ENCODE measurements at places on chromosomes 6 and 20.

GRCh38 chr20:49424536-49424935 is 57.9 kb downstream of the KCNB1 start:
- no peak for DNase-seq

DNA sequence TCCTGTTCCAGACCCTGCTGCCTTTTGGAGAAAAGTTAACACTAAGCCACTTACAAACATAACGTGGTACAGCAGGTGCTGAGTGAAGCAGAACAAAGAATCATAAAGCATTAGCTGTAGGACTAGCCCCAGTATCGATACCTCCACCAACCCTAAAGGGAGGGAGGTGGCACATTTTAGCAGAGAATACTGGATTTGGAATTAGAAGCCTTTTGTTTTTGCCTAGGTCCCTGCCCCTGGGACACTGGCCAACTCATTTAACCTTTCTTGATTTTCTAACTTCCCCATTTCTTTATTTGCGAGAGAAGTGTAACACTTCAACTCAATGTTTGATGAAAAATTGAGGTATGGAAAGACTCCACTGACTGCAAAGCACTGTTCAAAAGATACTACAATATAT is 93.5 kb downstream of the B3GAT2 start:
- no peak for DNase-seq

DNA sequence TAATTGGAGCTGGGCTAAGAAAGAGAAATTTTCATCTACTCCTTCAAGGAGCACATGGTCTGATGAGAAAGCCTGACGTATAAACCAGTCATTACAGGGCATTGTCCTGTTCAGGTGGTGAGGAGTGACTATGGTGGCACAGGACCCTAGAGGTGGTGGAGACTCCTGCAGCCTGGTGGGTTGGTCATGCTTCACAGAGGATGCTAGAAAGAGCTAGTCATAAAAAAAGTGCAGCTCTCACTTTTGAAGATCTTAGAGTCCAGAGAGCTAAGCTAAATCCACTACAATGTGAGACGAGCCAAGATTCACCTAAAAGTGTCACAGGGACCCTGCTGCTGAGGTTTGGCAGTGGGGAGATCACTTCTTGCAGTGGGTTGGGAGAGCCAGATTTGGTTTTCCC is 9.8 kb upstream of the ZNF831 start:
- DNase-seq, result no peak

DNA sequence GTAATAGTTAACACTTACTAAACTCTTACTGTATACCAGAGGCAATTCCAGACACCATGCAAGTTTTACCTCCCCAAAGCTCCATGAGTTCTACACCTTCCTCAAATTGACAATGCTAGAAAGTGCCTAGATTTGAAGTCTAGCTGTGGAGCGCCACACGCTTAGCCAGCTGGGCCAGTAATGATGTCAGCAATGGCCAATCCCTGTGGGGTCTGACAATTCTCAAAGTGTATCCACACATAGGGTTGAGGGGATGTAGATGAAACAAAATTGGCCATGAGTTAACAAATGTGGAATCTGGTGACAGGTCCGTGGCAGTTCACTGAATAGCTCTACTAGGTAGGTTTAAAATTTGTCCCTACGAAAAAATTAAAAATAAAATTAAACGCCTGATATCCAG is 1.3 kb downstream of the ZNF343 start:
- no peak for DNase-seq

DNA sequence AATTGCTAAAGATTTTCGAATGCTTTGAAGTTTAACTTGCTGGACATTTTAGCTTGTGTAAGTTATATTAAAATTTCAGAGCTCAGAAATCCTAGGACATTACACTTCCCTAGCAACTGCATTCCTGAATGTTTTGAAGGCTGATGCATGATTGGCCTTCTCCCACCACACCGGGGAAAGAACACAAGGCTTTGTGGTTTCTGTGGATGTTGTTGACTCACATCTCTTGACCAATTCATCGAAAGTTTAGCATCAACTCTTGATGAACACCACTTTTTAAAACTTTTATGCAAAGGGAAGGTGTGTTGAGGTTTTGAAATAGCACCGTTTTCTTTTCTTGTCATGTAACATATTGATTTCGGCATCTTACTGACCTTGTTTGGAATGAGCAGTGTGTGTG is 81.1 kb downstream of the RIMS1 start:
- no peak for DNase-seq

DNA sequence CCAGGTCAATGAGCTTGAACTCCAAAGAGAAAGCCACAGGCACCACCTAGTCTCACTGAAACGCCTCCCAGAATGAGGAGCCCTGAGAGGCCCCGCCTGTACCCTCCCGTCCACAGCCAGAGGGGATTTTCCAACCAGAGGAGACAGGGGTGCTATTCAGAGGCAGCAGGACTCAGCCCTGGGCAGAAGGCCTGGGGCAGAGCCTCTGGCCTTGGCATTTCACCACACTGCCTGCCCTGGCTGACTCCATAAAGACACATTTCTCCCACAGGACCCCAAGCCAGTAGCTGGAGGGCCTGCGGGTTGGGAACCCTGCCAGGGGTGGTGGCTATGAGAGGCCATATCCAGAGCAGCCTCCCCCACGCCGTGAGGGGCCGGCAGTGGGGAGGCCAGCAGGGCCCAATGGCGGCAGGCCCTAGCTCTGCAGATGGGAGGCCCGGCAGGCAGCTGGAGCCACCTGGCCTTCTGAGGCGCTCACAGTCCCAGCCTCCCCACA is 159.3 kb downstream of the PREX1 start:
- no peak for DNase-seq

DNA sequence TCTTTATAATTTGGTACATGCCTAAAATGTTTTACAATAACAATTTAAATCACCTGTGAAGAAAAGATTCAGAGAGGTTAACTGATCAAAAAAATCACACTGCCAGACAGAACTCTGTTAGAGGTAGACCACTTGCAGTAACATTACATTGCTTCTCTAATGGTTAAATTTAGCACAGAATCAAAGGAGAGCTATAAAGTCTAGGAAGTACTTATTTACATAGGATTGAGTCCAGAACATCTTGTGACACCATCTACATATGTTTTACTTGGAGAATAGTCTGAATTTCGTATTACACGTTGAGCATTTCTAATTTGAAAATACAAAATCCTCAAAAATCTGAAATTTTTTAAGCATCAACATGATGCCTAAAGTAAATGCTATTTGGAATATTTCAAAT is 17.2 kb upstream of the TBC1D20 start:
- DNase-seq, result no peak

DNA sequence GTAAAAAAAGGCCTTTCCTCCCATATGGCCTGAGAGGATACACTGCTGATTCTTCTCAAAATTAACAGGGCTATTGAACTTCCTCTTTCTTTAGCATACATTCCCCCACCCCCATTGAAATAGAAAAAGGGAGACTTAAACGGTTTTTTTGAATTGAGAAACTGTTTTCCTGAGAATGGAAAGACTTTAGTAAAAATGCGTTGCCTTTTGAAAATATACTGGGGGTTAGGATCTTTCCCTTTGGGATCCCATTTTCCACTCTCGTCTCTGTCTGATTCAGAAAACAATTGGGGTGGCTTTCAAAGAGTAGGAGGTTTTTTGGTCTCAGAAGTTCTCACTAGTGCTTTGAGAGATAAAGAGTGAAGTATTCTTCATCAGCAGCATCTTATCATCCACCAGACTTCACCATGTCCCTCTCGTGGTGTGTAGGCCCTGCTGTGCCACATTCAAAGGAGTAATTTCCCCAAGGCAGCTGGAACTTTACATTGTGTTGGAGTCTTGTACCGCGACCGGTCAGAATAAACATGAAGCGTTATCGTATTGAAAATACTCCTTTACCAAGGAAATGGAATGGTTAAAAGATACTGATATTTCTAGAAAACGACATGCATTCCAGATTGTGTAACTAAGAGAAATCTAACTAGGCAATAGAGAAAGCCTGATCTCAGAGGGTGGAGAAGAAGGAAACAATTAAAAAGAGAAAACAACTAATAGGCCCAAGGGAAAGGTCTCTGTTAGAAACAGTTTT is 10.6 kb downstream of the MYB start:
- no peak for DNase-seq

DNA sequence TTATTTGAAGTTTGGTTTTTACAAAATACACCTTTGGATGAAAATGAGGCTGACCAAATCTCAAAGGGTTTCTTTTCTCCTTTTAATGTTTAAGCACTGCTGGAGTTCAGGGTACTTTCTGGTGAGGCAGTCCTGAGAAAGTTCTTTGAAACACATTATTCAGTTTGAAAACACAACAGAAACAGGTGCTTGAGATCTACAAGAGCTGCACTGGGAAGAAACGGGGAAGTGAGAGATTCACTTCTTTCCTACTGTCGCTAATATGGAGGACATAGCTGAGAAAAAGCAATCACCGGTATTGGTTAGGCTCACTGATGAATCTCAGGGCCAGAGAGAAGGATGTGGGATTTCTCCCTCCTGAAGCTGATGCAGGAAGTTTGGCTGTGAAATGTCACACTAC is 22.9 kb upstream of the TMEM170B start:
- DNase-seq, result no peak

DNA sequence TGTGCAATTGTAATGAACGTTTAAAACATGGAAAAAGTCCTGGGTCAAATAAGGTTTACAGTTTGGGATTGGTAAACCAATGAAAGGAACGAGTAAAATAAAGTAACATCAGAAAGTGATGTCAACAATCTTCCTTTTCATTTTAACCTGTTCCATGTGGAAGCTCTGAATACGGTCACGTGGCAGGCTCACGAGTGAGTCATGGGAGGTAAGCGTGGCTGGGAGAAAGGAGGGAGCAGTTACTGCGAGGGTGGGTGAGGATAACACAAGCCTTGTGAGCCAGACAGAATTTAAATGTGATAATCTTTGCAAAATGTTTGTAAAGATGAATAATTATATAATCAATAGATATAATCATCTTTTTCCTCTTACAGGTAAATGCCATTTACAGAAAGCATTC is 171.3 kb upstream of the HDAC2 start:
- DNase-seq, result no peak

- no peak for DNase-seq
Observed at GRCh38 chr6:70849348-70850069, 107.4 kb downstream of the B3GAT2 start.

GRCh38 chr6:30158475-30159040 is 2.5 kb downstream of the TRIM10 start:
- DNase-seq, result no peak

GRCh38 chr6:131778169-131778568 is 29.7 kb upstream of the ENPP1 start:
- DNase-seq, result no peak

DNA sequence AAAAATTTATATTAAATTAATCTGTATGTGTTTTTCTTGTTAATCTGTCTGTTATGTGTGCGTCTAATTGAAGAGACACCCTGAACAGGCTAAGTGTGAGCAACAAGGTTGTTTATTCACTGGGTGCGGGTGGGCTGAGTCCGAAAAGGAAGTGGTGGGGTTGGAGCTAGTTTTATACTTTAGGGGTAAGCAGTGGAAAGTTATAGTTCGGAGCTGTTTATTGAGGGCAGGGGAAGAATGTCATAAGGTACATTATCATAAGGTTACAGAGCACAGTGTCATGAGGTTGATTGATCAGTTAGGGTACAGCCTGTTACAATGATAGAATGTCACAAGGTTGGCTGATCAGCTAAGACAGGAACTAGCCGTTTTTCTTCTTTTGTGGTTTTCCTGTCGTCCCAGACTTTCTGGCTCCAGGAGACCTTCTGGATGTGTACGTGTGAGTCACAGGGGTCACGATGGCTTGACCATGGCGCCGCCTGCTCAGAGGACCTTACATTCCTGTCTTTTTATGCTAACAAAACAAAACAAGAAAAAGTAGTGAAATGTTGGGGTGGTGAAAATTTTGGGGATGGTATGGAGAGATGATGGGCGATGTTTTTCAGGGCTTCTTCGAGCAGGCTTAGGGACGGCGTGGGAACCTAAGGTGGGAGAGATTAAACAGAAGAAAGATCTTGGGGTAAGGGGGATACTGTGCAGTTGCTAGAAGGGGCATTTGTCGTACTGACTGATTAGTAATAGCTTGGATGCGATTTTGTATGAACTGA is 754.0 kb upstream of the ADGRB3 start:
- no peak for DNase-seq

DNA sequence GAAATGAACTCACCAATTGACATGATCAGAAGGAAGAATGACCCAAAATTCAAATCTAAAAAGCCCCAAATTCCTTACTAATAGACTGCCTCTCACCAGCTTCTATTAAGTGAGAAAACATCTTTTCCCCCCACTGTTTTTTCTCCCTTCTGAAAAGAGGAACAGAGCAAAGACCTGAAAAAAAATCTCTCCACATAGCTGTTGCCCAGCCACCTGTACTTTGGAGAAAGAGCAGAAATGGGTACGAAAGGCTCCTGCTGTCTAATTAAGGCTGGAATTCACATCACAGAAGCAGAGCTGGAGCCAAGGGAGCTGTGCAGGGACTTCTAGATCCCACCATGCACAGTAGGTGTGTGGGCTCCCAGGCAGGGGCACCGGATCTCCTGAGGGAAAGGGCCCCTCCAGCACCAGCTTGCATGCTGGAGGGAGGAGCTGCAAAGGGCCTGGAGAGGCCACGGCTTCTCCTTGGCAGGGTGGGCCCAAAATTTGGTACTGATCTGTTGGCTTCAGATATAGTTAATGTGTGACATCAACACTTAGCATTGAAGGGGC is 73.2 kb upstream of the DUSP22 start:
- DNase-seq, result no peak

DNA sequence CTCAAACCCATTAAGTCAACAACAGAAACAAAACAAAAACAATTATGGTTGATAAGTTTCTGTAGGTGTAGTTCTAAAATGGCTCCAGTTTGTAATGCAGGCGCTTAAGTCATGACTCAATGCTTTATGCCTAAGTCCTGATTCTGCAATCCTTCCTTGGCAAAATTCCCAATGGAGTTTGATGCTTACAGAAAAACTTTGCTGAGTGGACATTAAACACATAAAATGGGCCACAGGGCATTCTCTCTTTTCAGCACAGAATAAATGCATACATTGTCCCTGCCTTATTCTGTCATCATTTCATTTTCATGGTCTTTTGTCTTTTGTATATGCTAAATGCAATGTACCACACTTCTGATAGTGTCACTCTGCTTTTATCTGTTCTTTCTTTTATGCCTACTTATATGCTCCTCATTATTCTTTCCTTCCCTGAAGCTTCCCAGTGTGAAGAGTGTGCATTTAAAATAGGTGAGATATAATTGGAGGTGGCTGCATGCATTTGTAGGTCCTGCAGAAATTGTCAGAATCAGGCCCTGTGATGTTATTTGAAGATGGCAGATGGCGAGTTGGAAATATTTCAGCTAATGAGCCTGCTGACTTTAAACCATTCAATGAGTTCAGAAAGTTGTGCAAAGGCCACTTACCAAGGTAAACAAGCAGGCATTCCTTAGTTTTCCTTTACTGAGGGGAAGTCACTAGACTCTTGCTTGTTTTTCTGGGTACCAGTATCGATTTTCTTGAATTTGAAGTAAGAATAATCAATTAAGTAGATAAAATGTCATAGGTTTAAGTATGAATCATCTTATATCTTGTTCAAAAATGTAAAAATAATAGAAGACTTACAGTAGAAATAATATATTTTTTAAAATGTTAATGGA is 313.1 kb downstream of the TRDN start:
- no peak for DNase-seq

GRCh38 chr6:108555399-108556052 is 5.2 kb upstream of the FOXO3 start:
- DNase-seq, result no peak

- no peak for DNase-seq
Observed at GRCh38 chr6:169810066-169810989, 58.9 kb downstream of the ERMARD start.
